ENCODE measurements at places on chromosomes 13 and 19. TPM values are rescaled to one million over a fixed set of nuclear protein-coding genes. Genes with fewer than 3 reads are reported as not detected.
A peak's percentile ranks its signal among the peaks of the same experiment; 100 is the strongest.

VSTM2B gene
- total RNA-seq: not detected

BRME1 gene
- 7.9 TPM for total RNA-seq

IGFL2 gene
- not detected for total RNA-seq

EXOC3L2 gene
- total RNA-seq: 0.17 TPM

FSTL3 gene
- 104 TPM for total RNA-seq

- DNase-seq: no peak
These were observed 3.3 kb upstream of the MYADM start for GRCh38 chr19:53864308-53864836.

- DNase-seq: no peak
These were observed 6.9 kb downstream of the RAB8A start for GRCh38 chr19:16118489-16119033.

GRCh38 chr19:1923319-1923718, 17.7 kb upstream of the CSNK1G2 start:
- no peak for DNase-seq

DNA sequence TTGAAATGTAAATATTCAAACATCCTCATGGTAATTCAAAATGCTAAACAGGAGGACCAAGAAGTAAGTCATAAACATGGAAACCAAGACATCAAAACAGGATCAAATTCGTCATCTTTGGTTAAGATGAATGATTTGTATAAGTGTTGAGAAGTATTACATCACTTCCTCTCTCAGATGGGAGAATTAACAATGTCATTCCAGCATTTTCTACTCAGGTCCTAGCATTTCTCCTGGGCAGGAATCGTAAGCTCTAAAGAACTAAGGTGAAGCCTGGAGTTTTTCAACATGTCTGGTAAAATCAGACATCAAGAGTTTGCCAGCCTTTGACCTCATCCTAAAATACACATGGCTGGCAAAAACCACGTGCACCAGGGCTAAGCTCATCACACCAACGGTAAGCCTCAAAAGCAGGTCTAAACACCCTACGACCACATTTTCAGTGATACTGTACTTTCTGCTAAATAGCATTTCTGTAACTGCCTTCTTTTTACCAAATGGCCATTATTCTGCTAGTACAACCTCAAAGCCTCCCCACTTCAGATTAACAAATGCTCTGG, 24.8 kb downstream of the RANBP3 start:
- DNase-seq: no peak

GRCh38 chr19:39407660-39408391, 1.2 kb downstream of the ZFP36 start:
- peak; percentile 35 for DNase-seq

GRCh38 chr13:69737129-69737935, 370.3 kb upstream of the ATXN8OS start:
- DNase-seq: no peak

DNA sequence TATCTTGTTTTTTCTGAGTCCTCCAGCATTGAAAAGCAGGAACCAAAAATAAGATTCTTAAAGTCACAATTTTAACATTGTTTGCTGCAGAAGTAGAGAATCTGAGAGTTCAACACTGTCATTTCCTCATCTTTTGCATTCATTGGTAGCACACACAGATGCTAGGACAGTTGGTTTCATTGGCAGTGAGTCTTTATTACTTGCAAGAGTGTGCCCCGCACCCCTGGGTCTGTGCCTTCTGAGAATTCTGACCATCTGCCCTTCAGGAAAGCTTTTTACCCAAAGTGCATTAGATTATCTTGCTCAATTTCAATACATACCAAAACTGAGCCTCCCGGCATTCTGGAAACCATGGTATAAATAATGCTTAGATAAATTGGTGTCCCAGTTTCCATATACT, 247.7 kb upstream of the SLITRK1 start:
- DNase-seq: no peak

Data from Daoy (cell line).